SK-N-SH (cell line): ENCODE measurements at places on chromosomes 16 and 17. TPM values are rescaled to one million over a fixed set of nuclear protein-coding genes. Genes with fewer than 3 reads are reported as not detected.

The TNK1 gene
- polyA plus RNA-seq: 0.64 and 0.75 TPM in 2 replicates

DNA sequence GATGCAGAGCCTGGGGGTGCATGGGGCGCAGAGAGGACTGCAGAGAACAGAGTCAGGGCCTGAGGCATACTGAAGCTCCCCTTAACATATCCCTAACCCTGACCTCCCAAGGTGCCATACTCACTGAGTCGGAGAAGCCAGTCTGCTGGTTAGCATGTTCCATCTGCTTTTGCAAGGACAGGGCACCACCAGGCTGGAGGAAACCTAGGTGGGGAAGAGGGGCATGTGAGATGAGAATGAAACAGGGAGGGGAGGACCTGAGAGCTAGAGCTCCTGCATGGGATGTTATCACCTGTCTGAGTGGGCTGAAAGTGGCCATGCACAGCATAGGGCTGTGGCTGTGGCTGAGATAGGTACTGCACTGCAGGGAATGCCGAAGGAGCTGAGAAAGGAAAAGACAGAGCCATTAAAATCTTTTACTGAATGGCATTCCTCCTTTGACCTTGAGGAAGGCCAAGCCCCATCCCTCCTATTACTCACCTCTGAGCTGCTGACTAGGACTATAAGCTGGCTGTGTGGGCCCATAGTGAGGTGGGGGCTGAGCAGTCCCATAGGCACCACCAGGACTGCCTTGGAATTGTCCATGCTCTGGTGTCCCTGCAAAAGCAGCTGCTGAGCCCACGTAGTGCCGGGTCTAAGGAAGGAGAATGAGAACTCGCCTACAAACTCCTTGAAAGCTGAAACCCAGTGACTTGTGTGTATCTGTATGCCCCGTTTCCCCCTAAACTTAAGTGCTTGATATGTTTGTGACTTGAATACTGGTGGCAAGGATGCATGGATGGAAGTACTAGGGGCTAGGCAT is 1.9 kb downstream of the GPS2 start:
- no peak for DNase-seq
- H3K4me3 ChIP-seq: peak overlapping the region; percentile 94; the same call in 1 of the 2 replicates
- H3K4me1 ChIP-seq: peaks cover 23% of the 10 kb centered on the region
- H3K36me3 ChIP-seq: peaks cover 53% of the 10 kb centered on the region

- DNase-seq: no peak
- H3K4me1 ChIP-seq: no peaks in the 10 kb centered on the region
- no peaks in the 10 kb centered on the region for H3K36me3 ChIP-seq
- no peaks in the 10 kb centered on the region; the same call in 1 of the 2 replicates for H3K27me3 ChIP-seq
Measured at GRCh38 chr16:84239141-84239769, 557 bp downstream of the KCNG4 start.

DNA sequence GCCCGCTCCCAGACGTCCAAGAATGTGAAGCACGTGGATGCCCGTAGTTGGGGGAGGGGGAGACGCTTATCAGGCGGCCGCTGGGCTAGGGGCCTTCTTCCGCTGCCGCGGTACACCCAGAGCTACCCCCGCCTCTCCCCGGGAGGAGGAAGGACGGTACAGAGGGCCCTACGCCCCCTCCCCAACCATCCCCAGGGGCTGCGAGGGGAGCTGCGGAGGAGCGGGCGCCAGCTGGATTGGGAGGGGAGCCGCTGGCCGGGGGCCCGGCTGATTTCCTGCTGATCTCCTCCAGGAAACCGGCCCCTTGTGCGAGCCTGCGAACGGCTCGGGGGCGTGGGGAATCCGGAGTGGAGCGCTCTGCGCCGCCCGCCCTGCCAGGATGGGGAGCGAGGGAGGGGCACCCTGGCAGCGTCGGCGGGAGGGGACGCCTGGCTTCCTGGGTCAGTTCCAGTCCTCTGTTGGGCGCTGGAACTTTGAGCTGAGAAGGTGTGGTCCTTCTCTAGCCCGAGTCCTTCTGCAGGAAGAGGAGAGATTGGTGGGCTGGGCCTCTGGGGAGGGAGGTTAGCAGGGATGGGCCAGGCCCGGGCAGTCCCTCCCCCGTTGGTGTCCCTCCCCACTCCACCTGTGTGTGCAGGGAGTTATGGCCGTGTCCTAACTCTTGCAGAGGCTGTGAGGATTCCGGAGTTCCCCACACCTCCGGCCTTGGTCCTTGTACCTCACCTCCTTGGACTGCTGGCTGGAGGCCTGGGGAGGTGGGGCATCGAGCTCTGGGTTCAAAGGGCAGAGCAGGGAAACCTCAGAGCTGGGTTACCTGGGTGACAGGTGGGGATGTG is 19.2 kb downstream of the GJD3 start:
- peaks cover 20% of the 10 kb centered on the region for H3K36me3 ChIP-seq
- H3K27me3 ChIP-seq: no peaks in the 10 kb centered on the region
- H3K4me3 ChIP-seq: peak overlapping the region; percentile 78
- H3K4me1 ChIP-seq: peaks cover 67% of the 10 kb centered on the region
